Activated CD4-positive, alpha-beta T cell treated with anti-CD3 and anti-CD28 coated beads for 24 hours (primary cell): ENCODE measurements at places on chromosomes 4 and X.

GRCh38 chr4:73725985-73726384, 14.4 kb upstream of the CXCL8 start:
- DNase-seq: no peak

GRCh38 chr4:26746802-26747213, 113.8 kb upstream of the STIM2 start:
- no peak for DNase-seq

- no peak for DNase-seq
Measured at GRCh38 chr4:94160774-94161173, 46.9 kb upstream of the SMARCAD1 start.

DNA sequence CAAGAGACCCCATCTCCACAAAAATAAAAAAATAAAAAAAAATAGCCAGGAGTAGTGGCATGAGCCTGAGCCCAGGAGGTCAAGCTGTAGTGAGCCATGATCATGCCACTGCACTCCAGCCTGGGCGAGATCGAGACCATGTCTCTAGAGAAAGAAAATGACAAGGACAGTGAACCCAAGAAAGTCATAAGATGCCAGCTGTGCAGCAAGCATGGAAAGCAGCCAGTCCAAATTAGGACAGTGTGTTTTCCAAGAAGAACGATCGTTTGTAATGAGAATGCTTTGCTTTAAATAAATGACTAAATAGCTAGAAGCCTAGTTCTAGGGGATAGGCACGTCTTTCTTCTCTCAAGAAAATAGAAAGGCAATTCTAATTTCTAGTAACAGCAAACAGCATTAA, 58.4 kb upstream of the MSANTD1 start:
- no peak for DNase-seq

- no peak for DNase-seq
Measured at GRCh38 chr4:11408233-11408967, 20.3 kb downstream of the HS3ST1 start.

- DNase-seq: no peak
Measured at GRCh38 chr4:29717287-29718057, 1002.7 kb upstream of the PCDH7 start.

DNA sequence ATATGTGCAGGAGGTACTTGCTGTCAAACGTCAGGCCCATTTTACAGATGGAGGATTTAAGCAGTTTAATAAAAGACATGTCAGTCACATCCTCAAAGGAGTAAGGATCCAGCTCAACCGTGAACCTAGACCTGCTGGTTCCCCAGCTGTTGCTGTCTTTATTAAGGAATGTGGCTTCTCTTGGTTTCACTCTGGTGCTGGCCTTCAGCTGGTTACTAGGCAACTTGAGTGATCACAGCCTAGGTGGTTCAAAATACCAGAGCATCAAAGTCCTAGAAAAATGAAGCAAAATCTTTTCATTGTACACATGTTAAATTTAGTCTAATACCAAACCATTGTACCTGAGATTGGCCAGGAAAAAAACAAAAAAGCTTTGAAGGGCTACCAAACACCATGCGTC, 32.7 kb upstream of the GLRA2 start:
- no peak for DNase-seq

DNA sequence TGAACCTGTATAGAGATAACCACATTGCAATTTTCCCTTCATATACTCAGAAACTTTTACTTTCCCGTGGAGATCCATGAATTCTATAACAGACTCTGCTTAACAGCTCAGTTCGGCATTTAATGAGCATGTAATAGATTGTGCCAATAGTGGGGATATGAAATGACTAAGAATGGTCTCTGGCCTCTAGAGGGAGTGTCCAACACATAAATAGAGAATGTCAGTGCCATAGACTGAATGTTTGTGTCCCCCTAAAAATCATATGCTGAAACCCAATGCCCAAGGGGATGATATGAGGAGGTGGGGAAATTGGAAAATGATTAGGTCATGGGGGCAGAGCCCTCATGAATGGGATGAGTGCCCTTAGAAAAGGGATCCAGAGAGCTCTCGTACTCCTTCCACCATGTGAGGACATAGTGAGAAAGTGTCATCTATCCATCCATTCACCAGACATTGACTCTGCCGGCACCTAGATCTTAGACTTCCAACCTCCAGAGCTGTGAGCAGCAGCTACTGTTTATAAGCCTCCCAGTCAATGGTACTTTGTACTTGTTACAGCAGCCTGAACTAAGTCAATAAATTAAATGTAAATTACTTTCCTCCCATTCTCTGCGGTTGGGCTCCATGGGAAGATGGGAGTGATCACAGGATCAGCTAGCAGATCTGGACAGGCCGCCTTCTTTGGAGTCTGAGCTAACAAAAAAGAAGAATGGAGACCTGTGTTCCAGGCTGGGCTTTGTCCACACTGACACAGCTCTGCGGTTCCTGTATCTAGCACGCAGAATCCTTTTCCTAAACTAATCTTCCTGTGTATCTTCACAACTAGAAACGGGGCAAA, 28.1 kb upstream of the HPSE start:
- DNase-seq: no peak

- DNase-seq: no peak
Measured at GRCh38 chrX:15676886-15677285, 12.3 kb upstream of the CLTRN start.

GRCh38 chrX:77820091-77820727, 34.2 kb upstream of the ATRX start:
- DNase-seq: no peak

- no peak for DNase-seq
Measured at GRCh38 chr4:34328939-34329338, 1915.4 kb downstream of the ARAP2 start.

DNA sequence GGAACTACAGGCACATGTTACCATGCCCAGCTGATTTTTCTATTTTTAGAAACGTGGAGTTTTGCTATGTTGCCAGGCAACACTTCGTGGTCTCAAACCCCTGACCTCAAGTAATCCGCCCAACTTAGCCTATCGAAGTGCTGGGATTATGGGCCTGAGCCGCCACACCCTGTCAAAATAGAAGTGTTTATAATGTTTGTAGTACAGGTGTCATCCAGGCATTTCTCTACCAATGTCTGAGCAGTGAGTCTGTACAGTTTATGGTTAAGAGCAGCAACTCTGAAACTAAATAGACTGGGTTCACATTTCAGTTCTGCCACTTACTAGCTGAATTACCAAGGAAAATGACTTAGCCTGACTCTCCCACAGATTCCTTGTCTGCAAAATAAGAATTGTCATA, 460.4 kb upstream of the GALNT7 start:
- DNase-seq: no peak

DNA sequence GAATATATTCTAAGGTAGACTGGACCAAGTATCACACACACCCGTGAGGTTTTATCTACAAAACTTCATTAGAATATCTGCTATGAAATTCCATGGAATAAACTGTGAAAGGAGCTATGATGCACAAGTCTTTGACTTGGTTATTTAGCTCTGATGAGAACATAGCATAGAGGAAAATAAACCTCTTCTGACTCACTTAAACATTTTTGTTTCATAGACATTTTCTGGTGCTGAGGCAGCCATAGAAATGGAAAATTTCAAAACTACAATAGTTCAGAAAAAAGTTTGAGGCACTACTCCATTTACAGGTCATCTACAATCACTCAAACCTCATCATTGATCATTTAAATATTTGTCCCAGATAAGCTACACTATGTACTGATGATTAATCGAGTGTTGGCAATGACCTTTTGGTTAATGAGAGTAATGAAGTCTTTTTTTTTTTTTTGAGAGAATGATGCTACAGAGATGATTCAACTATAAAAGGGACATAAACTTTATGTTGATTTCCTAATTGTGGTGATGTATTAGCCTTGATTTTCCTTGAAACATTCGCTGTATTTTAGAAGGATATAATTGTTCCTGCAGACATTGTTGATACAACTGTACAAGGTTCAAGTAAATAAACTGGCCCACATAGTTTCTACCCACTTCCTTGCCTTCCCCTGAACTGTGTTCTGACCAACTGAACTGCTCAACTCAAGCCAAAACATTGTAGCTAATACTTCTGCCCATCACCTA, 77.5 kb downstream of the AREG start:
- DNase-seq: no peak

DNA sequence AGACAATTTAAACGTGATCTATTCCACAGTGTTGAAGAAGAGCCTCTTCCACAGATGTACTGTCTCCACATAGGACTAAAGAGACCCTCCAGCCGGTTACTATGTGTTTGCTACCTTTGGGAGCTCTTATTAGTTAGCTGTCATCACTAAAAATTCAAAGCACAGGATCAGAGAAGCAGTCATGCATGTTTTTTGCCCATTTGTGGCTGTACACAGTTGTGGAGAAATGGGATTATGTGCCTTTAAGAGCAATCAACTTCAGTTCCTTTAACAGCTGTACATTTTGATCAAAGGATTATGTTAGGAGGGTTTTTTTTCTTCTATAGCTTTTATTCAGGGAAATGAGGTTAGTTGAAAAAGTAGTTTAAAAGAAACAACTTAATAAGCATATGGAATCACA, 149.0 kb upstream of the SPOCK3 start:
- no peak for DNase-seq

DNA sequence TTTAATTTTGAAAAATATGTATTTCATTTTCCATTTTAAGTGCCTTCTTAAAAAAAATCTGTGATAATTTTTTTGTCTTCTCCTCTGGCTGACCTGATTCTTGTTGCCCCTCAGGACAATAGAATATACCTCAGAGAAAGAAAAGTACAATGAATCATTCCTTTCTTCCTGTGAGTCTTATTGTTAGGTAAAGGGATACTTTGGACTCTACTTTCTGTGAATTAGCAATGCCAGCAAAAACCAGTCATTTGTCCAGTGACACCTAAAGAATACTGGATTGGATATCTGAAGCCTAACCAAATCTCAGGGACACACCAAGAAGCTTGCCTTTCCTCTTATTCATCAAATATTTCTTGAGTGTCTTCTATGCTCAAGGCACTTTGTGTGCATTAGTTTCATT, 102.1 kb downstream of the AREG start:
- no peak for DNase-seq
